ENCODE measurements at places on chromosomes 16 and 17.

- DNase-seq = peak; percentile 88
Measured at GRCh38 chr16:29765167-29766032, 12.7 kb upstream of the ZG16 start.

GRCh38 chr16:55510185-55510805 lies 1.4 kb downstream of the LPCAT2 start:
- no peak for DNase-seq

GRCh38 chr16:65044873-65045272 lies 77.0 kb downstream of the CDH11 start:
- DNase-seq = no peak

DNA sequence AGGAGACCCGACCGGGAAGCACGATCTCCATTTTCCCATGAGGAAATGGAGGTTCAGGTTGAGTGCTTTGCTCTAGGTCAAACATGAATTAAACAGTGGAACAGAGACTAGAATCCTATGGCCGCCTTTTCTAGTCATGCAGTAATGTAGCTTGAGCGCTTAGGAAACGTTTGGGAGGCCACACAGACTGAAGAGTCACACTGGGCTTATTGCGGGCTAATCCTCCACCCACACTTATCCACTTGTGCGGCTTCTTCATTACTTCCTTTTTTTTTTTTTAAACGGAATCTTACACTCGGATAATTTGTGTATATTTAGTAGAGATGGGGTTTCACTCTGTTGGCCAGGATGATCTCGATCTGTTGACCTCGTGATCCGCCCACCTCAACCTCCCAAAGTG lies 26.0 kb downstream of the CACNG3 start:
- no peak for DNase-seq

GRCh38 chr17:27269974-27270373 lies 23.9 kb upstream of the WSB1 start:
- DNase-seq = no peak
